GM23248 (cell line): ENCODE measurements at places on chromosomes 7 and 10. TPM values are rescaled to one million over a fixed set of nuclear protein-coding genes. Genes with fewer than 3 reads are reported as not detected.

Gene CYP17A1
- total RNA-seq: not detected in 2 replicates

Gene INMT
- total RNA-seq: 0.13 TPM in 1 of 2 replicates, not detected in the other

Gene PAX2
- not detected in 2 replicates for total RNA-seq

Gene SAMD9
- 26.2 and 31.2 TPM in 2 replicates for total RNA-seq

Gene ATRNL1
- total RNA-seq: not detected in 2 replicates

GRCh38 chr7:50359258-50359994 lies 54.9 kb downstream of the IKZF1 start:
- DNase-seq: no peak

DNA sequence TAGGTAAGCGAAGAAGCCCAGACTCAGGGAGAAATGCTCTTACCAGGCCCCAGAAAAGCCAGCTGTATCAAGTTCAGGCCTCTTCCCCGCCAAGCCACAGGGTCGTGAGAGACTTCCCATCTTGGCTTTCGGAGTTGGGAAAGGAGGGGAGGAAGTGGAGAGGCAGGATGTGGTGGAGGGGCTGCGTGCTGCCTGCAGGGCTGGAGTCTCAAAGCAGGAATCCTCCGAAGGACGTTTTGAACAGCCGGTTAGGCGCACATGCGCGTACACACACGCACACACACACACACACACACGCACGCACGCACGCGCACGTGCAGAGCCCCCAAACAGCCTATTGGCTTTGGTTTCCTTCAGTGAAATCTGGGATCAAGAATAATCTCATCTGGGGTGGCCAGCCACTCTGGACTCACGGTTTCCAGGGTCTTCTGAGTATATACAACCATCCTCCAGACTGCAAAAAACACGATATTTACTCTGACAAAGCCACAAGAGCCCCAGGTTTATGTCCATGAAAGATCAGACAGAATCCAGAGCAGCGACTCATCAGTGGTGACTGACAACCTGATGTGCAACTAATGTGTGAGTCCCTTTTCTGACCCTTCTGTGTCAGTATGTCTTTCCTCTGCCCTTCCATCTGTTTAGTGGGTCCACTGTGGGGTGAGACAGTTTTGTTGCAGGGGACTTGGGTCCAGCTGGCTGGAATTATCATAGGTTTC lies 115.0 kb upstream of the ZNF438 start:
- peak; percentile 59 for DNase-seq

- DNase-seq: peak; percentile 89
These were observed 191.1 kb upstream of the SLC26A5 start for GRCh38 chr7:103637094-103637493.

DNA sequence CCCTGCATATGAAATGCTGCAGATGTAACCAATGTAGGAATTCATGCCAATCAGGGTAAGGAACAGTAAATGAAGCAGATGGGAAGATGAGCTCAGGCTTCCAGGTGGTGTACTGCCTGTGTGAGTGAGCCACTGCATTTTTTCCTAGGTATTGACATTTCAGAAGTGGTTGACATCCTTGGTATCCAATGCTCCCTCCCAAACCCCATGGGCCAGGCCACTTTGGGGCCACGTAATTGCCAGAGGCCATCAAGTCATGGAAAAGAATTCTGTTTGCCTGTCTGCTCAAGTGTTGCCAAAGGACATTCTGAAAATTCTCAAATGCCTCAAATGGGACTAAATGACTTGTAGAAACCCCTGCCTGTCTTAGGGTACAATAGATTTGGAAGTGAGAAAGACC lies 384.6 kb downstream of the GATA3 start:
- DNase-seq: no peak

GRCh38 chr10:12081470-12081869 lies 12.7 kb downstream of the DHTKD1 start:
- DNase-seq: no peak

- DNase-seq: no peak
These were observed 129.9 kb upstream of the ITGB1 start for GRCh38 chr10:33087922-33088321.

- DNase-seq: peak; percentile 81
These were observed 3.3 kb downstream of the NUDT13 start for GRCh38 chr10:73113551-73113950.

DNA sequence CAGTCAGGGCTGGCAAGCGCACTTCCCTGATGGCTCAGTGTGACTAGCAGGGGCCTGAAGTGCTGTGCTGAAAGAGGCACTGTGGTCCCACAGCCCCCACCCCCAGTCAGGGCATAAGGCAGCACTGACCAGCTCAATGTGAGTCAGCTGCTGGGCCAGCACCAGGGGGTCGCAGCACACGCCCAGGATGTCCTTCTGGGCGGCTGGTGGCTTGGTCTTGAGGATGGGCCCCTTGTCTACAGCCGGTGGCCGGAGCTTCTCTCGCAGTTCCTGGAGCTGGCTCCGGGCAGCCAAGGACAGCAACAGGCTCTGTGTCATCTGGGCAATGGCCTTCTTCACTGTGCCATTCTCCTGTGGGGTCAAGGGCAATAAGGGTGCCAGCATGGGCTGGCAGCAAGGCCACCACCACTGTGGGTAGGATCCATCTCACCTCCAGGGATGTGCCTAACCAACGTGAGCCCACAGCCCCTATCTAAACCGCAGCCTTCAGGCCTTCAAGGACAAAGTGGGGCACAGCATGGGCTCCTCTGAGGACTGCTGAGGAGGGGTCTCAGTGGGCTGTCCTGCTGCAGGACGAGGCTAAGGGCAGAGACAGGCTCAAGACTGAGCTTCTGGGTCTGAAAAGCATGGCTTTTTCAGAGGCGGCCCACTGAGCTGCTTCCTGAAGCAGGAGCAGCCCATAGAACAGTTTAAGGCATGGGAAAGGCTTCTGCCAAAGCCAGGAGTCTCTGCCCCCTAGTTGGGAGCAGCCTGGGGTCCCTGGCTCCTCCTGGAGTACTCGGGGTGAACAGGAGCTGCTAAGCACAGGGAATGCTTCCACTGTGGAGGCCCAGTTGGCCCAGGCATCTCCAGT lies 62.5 kb downstream of the CSGALNACT2 start:
- DNase-seq: no peak

GRCh38 chr10:19629567-19629966 lies 186.7 kb upstream of the PLXDC2 start:
- DNase-seq: peak; percentile 66

DNA sequence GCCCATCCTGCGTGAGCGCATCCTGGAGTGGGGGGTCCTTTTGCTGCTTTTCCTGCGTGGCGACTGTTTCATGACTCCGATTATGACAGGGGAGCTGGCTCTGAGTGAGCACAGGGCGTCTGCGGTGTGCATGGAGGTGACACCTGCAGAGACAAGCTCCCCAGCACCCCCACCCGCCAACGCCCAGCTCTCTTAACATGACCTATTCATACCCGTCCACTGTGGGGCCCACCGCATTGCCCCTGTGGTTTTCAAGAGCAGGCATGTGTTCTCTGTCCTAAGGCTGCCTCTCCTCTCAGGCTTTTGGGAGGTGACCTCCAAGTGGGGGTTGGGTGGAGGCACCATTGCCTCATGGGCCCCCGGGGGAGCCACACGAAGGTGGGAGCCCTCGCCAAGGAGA lies 500.7 kb downstream of the TCERG1L start:
- DNase-seq: no peak

DNA sequence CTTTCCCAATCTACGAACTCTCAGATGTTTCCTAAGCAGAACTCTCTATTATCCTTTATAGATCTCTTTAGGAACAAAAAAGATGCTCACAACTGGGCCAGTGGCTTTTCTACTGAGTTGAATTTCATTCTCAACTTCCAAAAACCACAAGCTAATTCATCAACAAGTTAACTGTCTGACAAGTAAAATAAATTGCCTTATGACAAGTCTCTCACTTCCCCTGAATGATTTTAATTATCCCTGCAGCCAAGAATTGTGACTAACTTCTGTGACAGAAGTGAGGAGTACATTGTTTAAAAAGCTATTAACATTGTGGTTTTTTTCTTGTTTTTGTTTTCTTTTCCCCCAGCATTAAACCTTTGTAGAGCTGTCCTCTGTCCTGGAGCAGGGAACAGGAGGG lies 343.1 kb downstream of the HPSE2 start:
- no peak for DNase-seq

- no peak for DNase-seq
These were observed 113.4 kb downstream of the GPR37 start for GRCh38 chr7:124652237-124652636.

- DNase-seq: no peak
These were observed 148.8 kb downstream of the CHRM2 start for GRCh38 chr7:137017221-137017620.

DNA sequence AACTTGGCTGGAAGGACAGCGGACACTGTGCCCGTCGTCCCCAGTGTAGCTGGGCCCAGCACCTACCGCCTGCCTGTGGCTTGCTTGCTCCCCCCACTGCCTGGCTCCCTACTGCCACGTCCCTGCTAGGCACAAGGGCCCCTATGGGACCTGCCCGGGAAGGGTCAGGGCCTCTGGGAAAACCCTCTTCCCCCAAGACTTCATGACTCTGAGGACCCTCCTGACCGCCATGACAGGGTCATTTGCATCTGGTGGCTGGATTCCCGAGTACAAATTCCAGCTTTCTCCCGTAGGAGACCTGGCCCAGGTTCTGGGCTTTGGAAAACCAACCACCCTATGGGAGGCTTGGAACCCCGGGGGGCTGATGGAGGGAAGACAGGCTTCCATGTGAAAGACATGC lies 1.4 kb upstream of the MMD2 start:
- no peak for DNase-seq

GRCh38 chr10:104342941-104343411 lies 4.7 kb upstream of the ITPRIP start:
- DNase-seq: peak; percentile 38

- DNase-seq: no peak
These were observed 126.3 kb upstream of the NANOS1 start for GRCh38 chr10:118903251-118903650.

GRCh38 chr10:1406967-1407945 lies 330.1 kb downstream of the ADARB2 start:
- DNase-seq: no peak

DNA sequence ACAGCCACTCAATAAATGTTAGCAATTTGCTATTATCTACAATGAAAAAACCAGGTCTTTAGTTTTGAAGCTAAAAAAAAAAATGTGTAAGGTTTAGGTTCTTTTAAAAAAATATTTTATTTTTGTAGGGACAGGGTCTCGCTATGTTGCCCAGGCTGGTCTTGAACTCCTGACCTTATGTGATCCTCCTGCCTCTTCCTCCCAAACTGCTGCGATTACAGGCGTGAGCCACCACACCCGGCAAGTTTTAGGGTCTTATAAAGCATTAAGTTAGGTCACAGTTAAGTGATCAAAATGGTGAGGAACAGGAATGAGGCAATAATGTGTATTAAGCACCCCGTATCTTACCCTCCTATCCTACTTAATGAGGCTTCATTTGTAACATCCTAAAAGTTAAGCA lies 774 bp downstream of the SEM1 start:
- DNase-seq: no peak

GRCh38 chr7:77316219-77316978 lies 99.8 kb downstream of the GSAP start:
- DNase-seq: peak; percentile 29
